ENCODE measurements at places on chromosomes 16 and 17.

DNA sequence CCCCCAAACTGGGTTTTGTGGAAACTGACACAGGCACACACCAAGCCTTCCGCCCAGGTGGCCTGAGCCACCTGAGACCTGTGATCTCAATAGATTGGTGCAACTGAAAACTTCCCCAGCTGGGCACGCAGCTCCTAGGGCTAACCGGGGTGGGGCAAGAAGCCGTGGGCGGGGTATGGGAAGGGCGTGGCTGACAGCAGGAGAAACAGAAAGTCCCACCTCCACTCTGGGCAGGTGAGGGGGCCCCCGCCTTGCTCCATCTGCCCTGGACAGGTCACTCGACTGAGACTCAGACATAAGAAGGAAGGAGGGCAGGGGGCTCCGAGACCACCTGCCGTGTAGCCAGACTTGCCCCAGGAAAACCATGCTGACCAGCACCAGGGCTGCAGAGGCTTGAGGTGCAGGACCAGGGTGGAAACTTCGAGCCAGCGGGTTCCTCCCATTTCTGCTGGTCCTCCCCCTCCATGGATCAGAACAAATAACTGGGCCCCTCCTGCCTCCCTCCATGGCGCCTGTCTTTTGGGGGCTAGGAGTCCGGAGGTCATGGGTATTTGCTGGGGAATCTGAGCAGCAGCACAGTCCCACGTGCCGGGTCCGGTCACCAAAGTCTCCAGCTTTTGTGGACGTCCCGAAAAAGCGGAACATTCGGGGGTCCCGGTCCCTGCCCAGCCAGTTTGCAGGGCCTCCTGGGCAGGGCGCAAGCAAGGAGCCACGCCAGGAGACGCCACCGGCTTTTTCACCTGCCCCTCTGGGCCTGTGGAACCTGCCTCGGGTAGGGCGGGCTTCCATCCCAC, 1.3 kb downstream of the TIMP2 start:
- DNase-seq, result peak; percentile 64

- no peak for DNase-seq
These were observed 115.3 kb downstream of the CEP112 start for GRCh38 chr17:66076546-66077190.

- no peak for DNase-seq
These were observed 111.9 kb upstream of the CORO6 start for GRCh38 chr17:29734640-29735039.

- DNase-seq, result no peak
These were observed 2.1 kb downstream of the KRT33B start for GRCh38 chr17:41367426-41368075.

GRCh38 chr16:86930663-86931373, 352.5 kb downstream of the FOXL1 start:
- DNase-seq, result no peak

DNA sequence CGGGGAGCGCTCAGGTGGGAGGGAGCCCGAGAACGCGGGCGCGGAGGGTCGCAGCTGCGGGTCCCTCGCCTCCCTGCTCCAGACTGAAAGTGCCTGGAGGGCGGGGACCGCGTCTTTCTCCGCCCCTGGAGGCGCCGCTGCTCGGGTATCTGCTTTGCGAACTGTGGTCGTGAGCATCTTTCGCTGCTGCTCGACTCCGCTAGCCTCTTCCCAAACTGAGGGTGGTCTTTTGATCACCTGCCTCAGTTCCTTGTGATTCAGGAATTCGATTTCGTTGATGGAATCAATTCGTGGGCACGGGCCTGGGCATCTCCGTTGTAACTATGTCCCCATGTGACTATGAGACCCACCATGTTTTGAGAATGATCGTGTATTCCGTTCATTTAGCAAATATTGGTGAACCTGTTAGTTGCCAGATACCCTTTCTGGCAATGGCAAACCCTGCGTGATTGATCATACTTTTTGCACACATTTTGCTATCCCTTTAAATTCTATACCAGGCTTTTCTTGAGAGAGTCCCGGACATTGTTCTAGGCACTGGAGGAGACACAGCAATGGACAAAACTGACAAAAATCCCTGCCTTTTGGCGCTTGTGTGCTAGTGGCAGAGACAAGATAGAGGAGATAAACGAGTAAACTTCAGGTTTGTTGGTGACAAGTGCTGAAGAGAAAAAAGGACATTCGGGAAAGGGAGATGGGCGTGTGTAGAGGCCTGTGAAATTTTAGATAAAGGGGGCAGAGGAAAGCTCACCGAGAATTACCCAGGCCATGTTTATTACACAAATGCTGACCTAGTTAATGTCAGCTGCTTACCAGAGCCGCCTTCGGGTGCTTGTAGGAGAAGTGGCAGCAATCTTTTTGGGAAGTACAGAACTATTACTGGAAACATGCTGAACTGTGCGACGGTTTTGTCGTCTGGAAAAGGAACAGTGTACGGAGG, 948 bp downstream of the UTP18 start:
- peak; percentile 57 for DNase-seq

DNA sequence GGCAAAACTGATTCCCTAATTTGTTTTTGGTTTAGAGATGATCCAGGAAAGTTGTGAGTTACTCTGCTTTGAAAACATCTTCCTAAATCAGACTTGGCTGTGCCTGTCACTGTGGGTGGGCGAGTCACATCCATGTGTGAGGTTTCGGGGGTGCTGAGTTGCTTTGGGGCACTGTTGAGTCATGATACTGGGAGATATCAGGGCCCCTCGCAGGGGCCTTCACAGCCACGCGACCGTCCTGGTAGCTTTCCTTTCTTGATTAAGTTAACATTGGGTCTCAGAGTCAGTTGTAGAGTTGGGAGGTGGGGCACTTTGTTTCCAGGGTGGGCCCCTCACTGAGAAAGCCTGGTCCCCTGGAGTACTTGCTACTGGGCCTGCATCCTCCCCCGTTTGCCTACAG, 58.3 kb upstream of the LGALS9 start:
- no peak for DNase-seq

Measured in HuH-7 (cell line).